ENCODE measurements at places on chromosomes 13 and 19.
A peak's percentile ranks its signal among the peaks of the same experiment; 100 is the strongest.

- no peak for DNase-seq
These were observed 60.2 kb downstream of the PEX11G start for GRCh38 chr19:7428651-7429113.

GRCh38 chr13:83943530-83944279 is 61.4 kb upstream of the SLITRK1 start:
- DNase-seq: peak; percentile 51

GRCh38 chr13:40563350-40564125 is 102.9 kb downstream of the FOXO1 start:
- DNase-seq: peak; percentile 10

DNA sequence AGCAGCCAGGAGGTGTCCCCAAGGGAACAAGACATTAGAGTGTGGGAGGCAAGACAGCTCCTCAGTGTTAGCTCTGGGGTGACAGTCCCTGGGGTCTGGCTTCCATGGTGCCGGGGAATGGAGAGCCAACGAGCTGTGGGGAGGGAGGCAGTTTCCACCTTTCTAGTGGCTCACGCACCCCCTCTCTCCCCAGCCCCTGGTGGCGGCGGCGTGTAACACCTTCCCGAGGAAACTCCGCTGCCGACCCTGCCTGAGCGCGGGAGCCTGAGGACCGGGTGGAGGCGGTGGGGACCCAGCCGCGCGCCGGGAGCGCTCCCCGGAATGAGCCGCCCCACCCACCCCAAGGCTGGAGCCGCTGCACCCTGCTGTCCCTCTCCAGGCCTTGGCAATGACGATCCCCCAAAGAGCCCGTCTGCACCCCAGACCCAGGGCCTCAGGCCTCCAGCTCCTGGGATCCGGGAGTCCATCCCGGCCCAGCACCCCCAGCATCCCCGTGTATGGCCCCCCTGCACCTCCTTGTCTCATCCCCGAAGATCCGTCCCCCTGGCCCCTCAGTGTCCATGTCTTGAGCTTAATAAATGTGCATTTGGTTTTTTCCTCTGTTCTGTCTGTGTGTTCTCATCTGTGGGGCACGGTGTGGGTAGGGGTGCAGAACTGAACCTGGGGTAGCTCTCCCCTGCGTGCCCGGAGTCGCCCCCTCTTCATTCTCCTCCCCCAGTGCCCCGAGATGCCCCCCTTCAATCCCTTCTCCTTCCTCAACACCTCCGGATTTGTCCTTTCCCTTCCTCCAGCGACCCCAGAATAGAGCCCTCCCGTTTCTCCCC is 622 bp upstream of the FXYD5 start:
- DNase-seq: peak; percentile 79

- no peak for DNase-seq
These were observed 26.7 kb upstream of the FFAR2 start for GRCh38 chr19:35421362-35421761.

Measured in neural progenitor cell (in vitro differentiated cells).